ENCODE measurements at places on chromosomes 2 and 18.

GRCh38 chr18:75845413-75845812, 417.9 kb upstream of the SMIM21 start:
- no peak for DNase-seq

DNA sequence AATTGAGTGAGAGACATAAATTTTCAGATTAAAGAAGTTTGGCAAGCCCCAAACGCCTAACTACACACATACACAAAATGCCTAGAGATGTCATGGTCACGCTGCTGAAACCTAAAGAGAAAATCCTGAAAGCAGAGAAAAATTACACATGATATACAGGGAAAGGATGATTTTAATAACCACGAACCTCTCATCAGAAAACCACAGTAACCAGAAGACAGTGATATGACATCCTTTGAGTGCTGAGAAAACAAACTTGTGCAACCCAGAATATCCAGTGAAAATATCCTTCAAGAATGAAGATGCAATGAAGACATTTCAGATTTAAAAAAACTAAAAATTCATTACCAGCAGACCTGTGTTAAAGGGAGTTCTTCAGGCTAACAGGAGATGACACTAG, 122.4 kb upstream of the LMAN1 start:
- DNase-seq = no peak

DNA sequence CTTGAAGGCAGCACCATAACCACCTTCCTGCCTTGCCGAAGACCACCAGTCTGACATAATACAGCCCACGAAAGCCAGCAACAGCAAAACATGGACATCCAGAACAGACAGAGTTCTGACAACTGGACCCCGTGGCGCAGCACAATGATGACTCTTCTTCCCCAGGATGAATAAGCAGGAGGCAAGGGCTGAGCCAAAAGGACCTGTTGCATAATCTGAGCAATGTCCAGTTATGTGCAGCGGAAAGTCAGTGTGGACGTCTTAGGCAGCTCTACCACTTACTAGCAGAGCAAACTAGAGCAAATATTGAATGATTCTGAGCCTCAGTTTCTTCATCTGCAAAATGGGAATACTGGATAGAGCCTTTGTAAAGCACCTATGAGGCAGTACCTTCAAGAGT, 225.1 kb downstream of the ZBTB7C start:
- no peak for DNase-seq

- DNase-seq = no peak
These were observed 5.4 kb downstream of the MRO start for GRCh38 chr18:50814395-50814794.

- DNase-seq = no peak
These were observed 448.8 kb downstream of the TXNL1 start for GRCh38 chr18:56189615-56190014.
